ENCODE measurements at places on chromosomes 7 and 10. TPM values are rescaled to one million over a fixed set of nuclear protein-coding genes. Genes with fewer than 3 reads are reported as not detected.

CALHM1 gene
- total RNA-seq = 0.25 TPM

RBM20 gene
- total RNA-seq = 0.09 TPM

CDC14C gene
- not detected for total RNA-seq

CRHR2 gene
- not detected for total RNA-seq

VSIR gene
- 84.9 TPM for total RNA-seq

CUZD1 gene
- 4.1 TPM for total RNA-seq

NUTM2E gene
- not detected for total RNA-seq

ADIRF gene
- total RNA-seq = not detected

SCIN gene
- total RNA-seq = 0.11 TPM

PIP gene
- not detected for total RNA-seq

C10orf62 gene
- total RNA-seq = not detected

EN2 gene
- total RNA-seq = not detected

ANXA8L1 gene
- 0.86 TPM for total RNA-seq
